ENCODE measurements at places on chromosomes 5 and 9.

DNA sequence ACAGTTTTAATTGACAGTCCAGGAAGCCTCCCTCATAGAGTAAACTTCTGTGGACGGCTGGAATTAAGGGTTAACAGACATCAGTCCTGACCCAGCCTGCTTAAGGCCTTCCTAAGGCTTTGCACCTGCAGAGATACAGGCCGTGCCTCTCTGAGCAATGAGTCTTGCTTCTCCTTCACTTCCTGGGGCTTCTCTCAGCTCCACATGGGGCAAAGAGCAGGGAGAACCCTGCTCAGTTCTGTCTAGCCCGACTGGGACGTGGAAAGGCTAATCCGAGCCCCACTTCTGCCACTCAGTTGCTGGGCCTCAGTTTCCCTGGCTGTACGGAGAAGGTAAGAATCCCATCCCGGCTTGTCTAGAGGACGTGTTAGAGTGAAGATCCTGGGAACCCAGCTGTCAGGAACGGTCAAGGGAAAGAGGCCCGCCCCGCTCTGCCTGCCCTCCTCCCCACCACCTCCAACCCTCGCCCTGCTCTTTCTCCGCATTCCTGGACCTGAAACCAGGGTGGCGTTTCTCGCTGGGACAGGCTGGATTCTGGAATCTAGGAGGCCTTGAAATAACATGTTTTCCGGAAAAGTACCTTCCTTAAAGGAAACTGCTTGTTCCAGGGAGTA is 6.5 kb downstream of the SPAAR start:
- H3K36me3 ChIP-seq = no peaks in the 10 kb centered on the region
- peaks cover 16% of the 10 kb centered on the region for H3K4me1 ChIP-seq
- no peaks in the 10 kb centered on the region for H3K27me3 ChIP-seq
- DNase-seq = no peak
- H3K4me3 ChIP-seq = no peak overlapping the region

DNA sequence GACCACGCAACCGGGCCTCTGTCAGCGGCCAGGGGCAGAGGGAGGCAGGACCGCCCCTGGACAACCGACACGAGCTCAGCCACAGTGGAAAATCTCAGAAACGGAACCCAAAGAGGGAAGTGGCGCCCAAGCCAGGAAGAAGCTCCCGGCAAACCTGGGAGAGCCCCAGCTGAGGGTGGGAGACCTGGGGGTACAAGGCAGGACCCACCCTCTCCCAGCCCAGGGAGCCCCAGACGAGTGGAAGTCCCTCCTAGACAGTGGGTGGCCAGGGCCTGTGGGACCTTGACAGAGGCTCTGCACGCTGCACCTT is 3.0 kb downstream of the SLC12A7 start:
- peaks cover 71% of the 10 kb centered on the region for H3K4me1 ChIP-seq
- peaks cover 2% of the 10 kb centered on the region for H3K27me3 ChIP-seq
- H3K36me3 ChIP-seq = no peaks in the 10 kb centered on the region
- peak overlapping the region; percentile 69 for H3K27ac ChIP-seq
- DNase-seq = peak; percentile 24

- peak; percentile 83 for DNase-seq
- no peaks in the 10 kb centered on the region for H3K27me3 ChIP-seq
- H3K4me3 ChIP-seq = no peak overlapping the region
Observed at GRCh38 chr9:134267881-134268724, 58.2 kb upstream of the RXRA start.

DNA sequence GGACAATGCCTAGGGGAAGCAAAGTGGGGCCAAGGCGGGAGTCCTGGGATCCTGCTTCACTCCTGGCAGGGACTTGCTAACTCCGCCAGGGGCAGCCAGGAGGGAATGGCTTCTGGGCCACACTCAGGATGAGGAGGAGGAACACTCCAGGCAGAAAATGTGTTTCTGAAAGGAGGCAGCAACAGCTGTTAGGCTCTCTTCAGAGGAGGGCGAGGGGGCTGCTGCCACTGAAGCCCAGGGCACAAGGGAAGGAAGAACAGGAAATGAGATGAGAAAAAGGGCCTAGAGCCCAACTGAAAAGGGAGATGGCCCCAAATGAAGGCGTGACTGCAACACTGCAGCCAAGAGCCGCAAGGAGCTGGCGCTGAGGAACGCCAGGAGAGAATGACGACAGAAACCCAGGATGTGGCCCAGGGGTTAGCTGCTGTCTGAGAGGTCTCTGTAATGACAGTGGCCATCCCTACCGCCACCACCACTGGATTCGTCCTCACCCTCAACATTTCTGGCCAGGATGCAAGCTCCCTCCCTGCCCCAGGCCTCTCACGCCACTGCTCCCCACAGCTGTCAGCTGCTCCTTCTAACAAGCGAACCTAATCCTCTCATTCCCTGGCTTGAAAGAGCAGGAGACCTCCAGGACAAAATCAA is 15.8 kb downstream of the PSMB7 start:
- H3K27me3 ChIP-seq = no peaks in the 10 kb centered on the region
- no peak for DNase-seq
- H3K36me3 ChIP-seq = peaks cover 64% of the 10 kb centered on the region
- H3K4me3 ChIP-seq = no peak overlapping the region

GRCh38 chr5:9865574-9865973 is 235.4 kb upstream of the TAS2R1 start:
- H3K36me3 ChIP-seq = no peaks in the 10 kb centered on the region
- H3K4me1 ChIP-seq = no peaks in the 10 kb centered on the region
- no peak overlapping the region for H3K4me3 ChIP-seq
- no peak overlapping the region for H3K27ac ChIP-seq
- DNase-seq = no peak

DNA sequence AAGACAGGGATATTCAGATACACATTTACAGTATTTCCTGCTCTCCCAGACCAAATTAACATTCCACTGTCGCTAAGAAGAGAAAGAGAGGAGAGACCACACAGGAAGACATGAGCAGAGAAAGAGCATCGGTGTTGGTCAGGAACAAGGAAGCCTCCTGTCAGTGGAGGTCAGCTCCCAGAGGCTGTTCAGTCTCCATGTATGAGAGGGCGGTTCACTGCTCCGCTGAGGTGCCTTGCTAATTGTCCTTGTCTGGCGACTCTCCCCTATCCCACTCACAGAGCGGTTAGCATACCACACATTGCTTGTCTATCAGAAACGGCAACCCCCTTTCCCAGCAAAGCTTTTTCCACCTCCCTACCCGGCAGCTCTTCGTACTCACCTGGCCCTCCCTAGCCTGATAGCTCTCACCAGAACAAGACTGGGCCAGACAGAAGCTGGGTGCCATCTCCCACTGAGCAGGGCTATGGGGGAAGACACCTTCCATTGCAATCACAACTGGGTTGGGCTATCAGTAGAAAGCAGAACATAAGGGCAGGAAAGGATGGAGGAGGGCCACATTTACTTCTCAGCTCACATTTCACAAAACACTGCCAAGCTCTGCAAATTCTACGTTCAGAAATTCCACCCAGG is 58.6 kb upstream of the LMNB1 start:
- no peaks in the 10 kb centered on the region for H3K27me3 ChIP-seq
- H3K4me3 ChIP-seq = no peak overlapping the region
- H3K36me3 ChIP-seq = no peaks in the 10 kb centered on the region
- DNase-seq = no peak
- peaks cover 38% of the 10 kb centered on the region for H3K4me1 ChIP-seq

DNA sequence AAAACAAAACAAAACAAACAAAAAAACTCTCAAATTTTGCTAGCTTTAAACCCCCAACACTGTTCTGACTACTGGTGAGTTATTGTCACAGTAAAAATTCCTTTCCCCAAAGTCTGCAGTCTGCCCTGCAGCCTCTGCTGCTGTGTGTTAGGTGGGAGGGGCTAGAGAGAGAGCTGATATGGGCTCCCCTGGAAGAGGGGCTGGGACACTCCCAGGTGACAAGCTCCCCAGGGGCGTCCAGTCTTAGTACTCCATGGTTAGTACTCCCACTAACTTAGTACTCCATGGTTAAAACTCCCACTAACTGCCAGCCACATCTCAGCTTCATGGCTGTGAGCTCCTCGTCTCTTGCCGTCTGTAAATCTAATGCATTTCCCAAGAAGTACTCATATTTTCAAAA is 191.9 kb downstream of the FANCC start:
- H3K4me1 ChIP-seq = peaks cover 4% of the 10 kb centered on the region
- no peaks in the 10 kb centered on the region for H3K36me3 ChIP-seq
- no peak for DNase-seq
- no peak overlapping the region for H3K27ac ChIP-seq

- H3K4me1 ChIP-seq = peaks cover 11% of the 10 kb centered on the region
- H3K4me3 ChIP-seq = no peak overlapping the region
- DNase-seq = no peak
Observed at GRCh38 chr5:60594715-60595477, 105.1 kb downstream of the DEPDC1B start.

DNA sequence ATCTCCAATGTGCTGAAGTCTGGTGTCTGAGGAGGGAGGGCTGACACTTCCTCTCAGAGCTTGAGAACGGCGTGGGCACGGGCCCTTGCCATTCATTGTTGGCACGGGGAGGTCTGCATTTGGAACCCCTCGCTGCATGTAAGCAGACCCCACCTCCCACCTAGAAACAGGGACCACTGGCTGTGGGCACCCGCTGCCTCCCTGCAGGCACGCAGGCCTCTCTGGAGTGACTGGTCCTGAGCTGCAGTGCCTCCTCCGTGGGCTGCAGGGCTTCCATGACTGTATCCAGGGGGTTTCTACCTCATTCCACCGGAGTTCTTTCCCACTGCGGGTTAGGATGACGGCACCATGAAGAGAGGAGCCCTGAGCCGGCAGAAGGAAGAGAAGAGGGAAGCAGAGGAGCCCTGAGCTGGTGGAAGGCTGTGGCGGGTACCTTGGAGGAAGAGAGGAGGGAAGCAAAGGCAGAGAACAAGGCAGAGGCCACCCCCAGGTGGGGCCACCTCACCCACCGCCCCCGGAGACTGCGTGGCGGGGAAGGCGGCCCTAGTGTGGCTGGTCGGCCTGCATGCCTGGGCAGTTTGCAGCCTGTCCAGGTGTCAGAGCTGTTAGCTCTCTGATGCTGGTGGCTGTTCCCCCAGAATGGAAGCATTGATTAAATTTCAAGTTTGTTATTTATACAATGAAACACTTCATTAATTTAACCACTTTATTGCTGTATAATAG is 74.9 kb upstream of the CACNA1B start:
- H3K27ac ChIP-seq = no peak overlapping the region
- H3K4me3 ChIP-seq = no peak overlapping the region

DNA sequence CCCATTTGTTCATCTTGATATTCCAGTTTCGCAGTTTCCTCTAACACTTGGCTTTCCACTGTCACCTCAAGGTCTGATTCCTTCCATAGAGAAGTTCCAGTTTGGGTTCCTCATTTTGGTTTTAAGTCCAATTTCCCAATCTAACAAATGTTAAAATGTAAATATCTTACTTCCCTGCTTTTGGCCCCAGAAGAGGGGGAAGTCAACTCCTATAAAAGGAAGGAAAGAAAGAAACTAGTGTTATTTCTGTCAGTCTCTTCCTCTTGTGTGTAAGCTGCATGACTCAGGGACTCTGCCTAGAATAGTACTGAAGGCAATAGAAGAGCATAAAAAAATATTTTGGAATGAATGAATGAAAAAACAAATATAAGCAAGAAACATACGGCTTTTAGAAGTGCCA is 127.5 kb upstream of the CCNG1 start:
- H3K27me3 ChIP-seq = no peaks in the 10 kb centered on the region
- H3K36me3 ChIP-seq = no peaks in the 10 kb centered on the region
- DNase-seq = peak; percentile 62

- H3K27me3 ChIP-seq = no peaks in the 10 kb centered on the region
- no peak overlapping the region for H3K27ac ChIP-seq
- no peak for DNase-seq
- no peaks in the 10 kb centered on the region for H3K4me1 ChIP-seq
Observed at GRCh38 chr5:175887463-175887862, 16.1 kb downstream of the CPLX2 start.

DNA sequence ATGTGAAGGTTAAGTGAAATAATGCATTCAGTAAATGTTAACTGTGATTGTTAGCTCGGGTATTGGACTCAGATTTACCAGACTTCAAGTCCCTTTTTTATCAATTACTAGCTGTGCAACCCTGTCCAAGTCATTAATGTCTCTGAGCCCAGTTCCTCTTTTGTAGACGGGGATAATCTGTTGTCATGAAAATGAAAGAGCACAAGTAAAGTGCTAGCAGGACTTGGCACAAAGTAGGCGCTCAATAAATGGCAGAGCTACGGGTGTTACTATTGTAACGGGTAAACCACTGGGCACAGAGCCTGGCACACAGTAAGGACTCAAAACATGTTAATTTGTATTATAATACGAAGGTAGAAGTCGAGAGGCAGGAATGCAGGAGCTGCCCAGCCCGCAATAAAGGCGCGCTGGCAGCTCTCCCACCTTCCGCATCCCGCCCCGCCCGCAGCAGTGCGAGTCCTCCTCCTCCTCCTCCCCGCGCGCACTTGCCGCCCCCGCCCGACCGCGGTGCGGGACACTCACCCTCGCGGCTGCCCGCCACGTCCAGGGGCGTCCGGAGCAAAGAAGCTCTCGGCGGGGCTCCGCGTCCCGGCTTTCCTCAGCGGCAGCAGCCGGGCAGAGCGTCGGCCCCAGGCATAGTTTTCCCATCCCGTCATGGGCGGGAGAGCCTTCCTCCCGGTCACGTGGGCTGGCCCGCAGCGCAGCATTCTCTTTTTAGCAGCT is at the start of gene C1QTNF2:
TSS of gene C1QTNF2 (minus strand) at position 637 of the 723 bp plus-strand sequence. CDS start 15,615 bp downstream, outside the sequence.
- peak within 1 kb of the TSS; percentile 43 for H3K4me3 ChIP-seq
- no peak within 1 kb of the TSS for H3K27ac ChIP-seq
- H3K27me3 ChIP-seq = peaks cover 52% of the 10 kb centered on the region
- peaks cover 8% of the 10 kb centered on the region for H3K4me1 ChIP-seq

DNA sequence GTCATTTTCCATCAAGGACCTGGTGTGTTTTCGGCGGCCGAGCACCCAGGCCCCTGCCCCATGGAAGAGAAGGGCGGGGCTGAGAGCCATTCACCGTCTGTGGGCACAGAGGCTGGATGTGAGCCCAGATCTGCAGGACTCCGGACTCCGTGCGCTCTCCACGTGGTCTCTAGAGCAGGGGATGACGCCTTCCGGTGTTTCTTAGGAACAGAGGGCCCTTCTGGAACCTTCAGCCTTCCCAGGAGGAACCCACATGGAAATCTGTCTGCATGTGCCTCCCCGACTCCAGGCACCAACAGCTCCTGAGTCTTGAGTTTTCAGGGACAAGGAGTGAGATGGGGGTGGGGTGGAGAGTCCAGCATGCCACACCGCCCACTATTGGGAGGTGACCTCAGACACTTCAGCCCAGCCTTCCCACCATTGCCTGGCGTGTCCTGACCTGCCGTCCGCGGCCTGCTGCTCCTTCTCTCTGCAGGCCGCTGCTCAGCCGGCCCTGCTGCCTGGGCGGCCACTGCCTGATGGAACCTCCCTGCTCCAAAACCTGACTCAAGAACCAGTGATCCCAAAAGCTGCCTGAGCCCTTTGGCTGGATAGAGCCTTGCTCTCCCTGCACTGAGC is 2.4 kb upstream of the RXRA start:
- H3K4me1 ChIP-seq = peaks cover 40% of the 10 kb centered on the region
- H3K4me3 ChIP-seq = no peak overlapping the region
- no peak for DNase-seq
- no peaks in the 10 kb centered on the region for H3K27me3 ChIP-seq

- no peaks in the 10 kb centered on the region for H3K27me3 ChIP-seq
- no peak overlapping the region for H3K27ac ChIP-seq
- peaks cover 13% of the 10 kb centered on the region for H3K4me1 ChIP-seq
- DNase-seq = no peak
Observed at GRCh38 chr9:89969156-89969675, 364.4 kb downstream of the GADD45G start.
